Stimulated activated CD4-positive, alpha-beta T cell treated with anti-CD3 and anti-CD28 coated beads, Interleukin-4, amount 100 ng/mL, for 4 hours (primary cell): ENCODE measurements at places on chromosomes 7 and 10.

DNA sequence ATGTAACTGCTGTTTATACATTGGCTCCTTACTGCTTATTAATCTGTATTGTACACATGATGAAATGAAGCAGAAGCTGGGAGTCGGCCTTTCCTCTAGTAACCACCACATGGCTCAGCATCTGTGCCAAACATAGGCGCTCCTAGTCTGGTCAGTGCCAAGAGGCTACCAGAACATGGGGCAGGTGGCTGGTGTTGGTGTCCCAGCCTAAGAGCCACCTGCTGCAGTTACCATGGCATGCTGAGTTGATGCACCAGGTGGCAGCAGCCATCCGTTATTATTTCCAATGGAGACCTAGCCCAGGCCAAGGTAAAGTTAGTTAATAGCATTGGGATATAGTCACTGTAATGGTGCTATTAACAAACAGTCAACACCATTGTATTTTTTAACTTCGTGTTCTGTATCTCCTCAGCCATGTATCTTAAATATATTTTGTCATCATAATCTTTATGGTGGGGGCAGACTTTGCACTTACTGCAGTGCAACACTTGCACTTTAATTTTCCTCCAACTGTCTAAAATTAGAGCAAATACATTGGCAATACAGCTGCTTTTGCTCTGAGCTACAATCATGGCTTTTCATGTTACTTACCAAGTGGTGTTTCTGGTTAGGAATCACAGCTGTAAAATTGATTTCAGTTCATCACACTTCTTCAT is 33.1 kb downstream of the HBP1 start:
- no peak for DNase-seq

DNA sequence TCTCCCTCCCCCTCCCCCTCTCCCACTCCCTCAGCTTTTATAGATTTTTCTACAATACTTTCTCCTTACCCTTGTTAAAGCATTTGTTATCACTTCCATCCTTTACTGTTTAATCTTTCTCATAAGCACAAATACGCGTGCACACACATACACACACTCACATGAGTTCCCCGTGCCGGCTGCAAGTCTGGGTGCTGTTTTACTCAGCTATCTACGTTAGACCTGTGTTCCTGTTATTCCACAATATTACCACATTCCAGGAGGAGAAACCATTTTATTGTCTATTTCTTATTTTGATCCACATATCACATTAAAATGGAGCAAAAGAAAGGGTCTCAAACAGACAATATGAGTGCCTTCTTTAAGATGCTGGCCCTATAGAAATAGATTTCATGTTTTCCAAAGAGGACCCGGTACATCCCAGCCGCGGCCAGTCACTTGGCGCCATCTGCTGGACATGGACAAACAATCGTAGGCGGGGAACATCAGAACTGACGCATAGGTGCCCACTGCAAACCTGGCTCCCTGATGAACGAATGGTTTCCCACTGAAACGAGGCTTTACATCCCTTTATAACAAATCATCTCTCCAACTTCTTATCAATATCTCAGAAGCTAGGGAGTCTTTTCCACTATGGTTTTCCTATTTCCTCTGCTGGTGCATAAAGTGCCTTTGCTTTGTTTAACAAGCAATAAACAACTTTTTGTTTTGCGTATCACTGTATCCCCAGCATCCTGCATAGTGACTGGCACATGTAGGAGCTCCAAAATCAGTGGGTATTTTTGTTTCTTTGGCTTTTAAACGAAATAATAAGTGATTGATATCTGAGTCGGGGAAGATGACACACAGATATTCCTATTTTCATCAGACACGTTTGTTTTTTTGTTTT is 25.2 kb upstream of the OPTN start:
- DNase-seq, result peak; percentile 12

DNA sequence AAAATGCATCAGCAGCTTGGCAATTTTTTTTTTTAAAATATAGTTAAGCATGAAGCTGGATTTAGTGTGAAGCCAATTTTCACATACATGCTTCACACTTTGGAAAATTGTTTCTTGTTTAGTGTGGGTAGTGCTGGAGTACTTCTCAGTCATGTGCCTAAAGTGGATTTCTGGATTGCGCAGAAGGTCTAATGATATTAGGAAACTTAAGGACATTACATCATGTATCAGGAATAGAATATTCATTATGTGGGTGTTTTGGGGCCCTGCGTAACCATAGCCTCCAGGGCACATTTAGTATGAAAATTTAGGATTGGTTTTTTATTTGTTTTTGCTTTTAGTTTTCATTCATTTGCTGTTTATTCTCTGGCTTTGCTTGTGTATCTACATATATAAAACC is 28.8 kb upstream of the BNIP3 start:
- DNase-seq, result no peak

GRCh38 chr7:39172137-39172536 is 194.4 kb downstream of the POU6F2 start:
- no peak for DNase-seq

- no peak for DNase-seq
Observed at GRCh38 chr10:110044681-110045080, 36.9 kb downstream of the ADD3 start.

DNA sequence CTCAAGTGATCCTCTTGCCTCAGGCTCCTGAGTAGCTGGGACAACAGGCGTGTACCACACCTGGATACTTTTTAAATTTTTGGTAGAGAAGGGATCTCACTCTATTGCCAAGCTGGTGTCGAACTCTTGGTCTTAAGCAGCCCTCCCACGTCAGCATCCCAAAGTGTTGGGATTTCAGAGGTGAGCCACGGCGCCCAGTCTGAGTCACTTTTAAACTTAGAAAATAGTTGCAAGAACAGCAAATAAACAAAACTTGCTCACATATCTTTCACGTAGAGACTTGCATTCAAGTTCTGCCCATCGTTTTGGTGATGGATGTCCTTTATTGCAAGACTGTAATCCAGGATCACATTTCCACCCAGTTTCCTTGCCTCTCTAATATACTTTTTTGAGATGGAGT is 16.6 kb downstream of the GTF2I start:
- DNase-seq, result no peak

DNA sequence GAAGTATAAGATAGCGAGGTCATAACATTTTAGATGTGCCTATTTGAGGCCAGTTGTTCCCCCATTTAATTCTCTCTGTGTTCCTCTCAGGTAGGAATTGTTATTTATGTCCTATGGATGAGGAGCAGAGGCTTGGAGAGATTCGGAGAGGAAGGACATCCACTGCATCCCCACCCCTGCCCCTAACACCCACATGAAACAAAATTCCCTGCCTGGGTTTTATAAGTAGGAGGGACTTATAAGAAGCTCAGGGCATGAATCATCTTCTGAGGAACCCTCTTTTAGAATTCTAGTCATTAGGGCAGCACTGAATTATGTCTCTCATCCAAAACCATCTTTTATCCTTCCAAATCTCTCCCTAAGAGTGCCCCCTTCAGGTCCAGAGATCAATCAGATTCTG is 5.0 kb downstream of the CHAT start:
- DNase-seq, result no peak

GRCh38 chr10:2813693-2814092 is 253.7 kb upstream of the PFKP start:
- no peak for DNase-seq

DNA sequence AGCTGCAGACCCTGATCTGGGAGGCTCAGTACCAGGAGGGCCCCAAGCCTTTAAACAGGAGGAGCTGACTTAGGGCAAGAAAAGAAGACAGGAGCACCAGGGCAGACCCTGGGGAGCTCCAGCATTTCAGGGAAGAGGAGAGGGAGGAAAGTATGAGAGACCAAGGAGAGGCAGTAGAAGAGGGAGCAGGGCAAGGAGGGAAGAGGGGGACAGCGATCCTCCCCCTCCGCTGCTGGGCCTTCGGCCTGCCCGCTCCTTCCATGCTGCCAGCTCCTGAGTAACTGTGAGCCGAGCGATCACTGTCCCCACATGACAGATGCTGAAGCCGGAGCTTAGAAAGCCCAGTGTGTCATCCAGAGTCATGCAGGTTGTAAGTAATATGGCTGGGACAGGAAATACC is 65.9 kb downstream of the ALOX5 start:
- DNase-seq, result no peak
